Ovary (tissue), 10 donors: ENCODE measurements at places on chromosomes 16 and 17. TPM values are rescaled to one million over a fixed set of nuclear protein-coding genes. Genes with fewer than 3 reads are reported as not detected.

Gene OGFOD1
- polyA plus RNA-seq, result 36.4 TPM

Gene RNF222
- polyA plus RNA-seq, result not detected

Gene SLC6A2
- polyA plus RNA-seq, result 0.20 TPM

Gene CA5A
- polyA plus RNA-seq, result 0.02 TPM

Gene CDRT15
- not detected for polyA plus RNA-seq

Gene NUPR1
- polyA plus RNA-seq, result 28.5 TPM

Gene CFAP119
- polyA plus RNA-seq, result 2.1 TPM
